ENCODE measurements at places on chromosomes 12 and 14.
A peak's percentile ranks its signal among the peaks of the same experiment; 100 is the strongest.

- DNase-seq = no peak
Measured at GRCh38 chr14:92942576-92942975, 19.6 kb downstream of the CHGA start.

DNA sequence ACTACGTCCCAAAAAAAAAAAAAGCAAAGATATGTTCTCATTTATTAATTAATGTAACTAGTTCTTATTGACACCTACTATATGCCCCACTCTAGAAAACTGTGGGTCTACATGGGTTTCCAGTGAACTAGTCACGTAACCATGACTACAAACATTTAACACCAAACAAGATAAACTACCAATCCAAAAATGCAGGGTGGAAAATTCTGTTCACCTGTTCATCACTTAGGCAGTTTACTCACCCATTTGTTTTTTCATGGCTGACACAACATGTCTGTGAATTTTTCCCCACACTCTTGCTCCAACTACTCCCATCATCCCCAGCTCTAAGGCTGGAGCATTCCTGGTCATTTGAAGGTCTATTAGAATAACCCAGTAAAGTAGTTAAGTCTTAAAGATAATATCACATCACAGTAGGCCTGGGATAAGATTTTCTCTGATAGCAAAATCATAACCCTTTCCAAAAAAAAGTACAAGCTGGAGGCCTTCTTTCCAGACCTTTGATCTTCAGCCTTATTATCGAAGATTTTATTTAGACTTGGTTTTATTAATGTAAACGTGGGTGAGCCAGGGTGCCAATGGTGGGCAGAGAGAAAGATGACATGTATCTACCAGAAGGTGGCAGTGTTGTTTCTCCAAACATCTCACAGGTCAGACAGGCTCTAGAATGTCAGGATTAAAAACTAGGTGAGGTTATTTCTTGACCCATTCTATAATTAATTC lies 61.6 kb upstream of the DAAM1 start:
- DNase-seq = peak; percentile 13

DNA sequence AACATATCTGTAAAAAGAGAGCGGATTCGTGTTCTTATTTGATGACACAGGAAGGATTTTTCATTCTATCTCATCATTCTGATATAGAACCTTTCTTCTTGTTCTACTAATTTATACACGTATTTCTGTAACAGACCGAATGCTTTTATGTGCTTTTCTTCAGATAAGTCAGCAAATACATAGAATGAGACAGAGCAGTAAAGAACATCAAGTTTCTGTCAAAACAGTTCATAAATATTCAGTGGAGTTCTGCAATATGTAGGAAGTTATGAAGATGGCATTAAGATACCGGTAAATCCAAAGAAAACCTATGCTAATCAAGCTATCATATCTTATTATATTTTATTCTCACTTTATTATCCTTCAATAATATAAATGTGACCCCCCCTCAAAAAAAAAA lies 280.6 kb downstream of the EGLN3 start:
- DNase-seq = no peak

DNA sequence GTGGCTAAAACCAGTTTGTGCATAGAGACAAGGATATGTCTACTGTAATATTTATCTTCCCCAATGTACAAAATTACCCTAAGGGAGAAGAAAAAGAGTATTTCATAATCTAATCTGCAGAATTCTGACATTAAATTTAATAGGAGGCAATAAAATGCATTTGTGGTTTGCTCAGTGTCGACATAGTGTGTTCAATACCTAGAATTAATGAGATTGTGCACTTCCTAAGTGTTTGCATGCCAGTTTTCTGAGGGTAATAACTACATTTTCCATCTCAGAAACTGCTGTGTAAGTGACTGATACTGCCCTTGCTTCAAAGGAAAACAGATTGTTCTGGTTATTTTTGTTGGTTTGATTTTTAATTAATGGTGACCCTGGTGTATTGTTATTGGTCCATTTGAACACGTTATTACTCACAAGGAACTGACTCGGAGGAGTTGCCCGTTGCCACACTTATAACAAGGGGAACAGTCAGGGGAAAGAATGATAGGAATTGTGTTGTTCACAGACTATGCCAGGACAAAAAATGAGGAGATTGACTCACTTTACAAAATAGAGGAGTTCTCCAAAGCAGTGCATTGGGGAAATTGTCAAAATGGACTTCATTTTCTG lies 960.3 kb upstream of the TMEM132C start:
- no peak for DNase-seq

All from smooth muscle cell of the brain vasculature (primary cell).